Fibroblast of the aortic adventitia (primary cell): ENCODE measurements at places on chromosomes 12 and 14.

DNA sequence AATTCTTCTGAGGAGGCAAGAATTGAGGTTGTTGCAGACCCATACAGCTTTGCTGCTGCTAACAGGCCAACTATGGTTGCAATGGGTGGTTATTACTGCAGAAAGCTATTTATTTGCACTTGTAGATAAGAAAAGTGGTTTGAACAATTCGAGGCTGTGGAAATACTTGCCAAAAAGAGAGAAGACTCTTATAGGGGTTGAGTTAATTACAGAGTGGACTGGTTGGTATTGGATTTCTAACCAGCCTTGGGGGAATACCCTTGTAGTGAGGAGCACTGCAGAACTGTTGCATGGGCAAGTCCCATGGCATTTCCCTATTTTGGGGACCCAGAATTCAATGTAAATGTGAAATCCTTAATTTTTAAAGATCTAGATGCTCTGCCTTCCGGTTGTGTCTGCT lies 120.5 kb downstream of the KCNMB4 start:
- no peak for DNase-seq

- DNase-seq: no peak
These were observed 379.4 kb downstream of the RPS29 start for GRCh38 chr14:49206828-49207227.

DNA sequence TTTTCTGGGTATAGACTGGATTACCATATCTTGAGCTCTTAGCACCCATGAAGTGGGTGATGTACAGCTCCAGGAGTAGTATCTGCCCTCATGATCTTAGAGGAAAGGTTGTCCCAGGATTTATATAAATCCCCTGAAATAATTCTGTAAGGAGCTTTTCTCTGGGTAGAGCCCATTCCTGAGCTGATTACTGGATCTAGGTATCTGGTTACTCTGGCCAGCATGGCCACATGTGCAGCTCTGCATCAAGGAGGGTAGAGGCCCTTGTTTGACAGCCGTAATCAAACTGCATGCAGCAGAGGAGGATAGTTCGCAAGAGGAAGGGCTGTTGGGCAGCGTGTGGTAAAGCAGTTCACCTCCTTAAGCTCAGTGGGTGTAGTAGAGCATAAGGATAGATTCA lies 8.5 kb downstream of the COX14 start:
- no peak for DNase-seq

DNA sequence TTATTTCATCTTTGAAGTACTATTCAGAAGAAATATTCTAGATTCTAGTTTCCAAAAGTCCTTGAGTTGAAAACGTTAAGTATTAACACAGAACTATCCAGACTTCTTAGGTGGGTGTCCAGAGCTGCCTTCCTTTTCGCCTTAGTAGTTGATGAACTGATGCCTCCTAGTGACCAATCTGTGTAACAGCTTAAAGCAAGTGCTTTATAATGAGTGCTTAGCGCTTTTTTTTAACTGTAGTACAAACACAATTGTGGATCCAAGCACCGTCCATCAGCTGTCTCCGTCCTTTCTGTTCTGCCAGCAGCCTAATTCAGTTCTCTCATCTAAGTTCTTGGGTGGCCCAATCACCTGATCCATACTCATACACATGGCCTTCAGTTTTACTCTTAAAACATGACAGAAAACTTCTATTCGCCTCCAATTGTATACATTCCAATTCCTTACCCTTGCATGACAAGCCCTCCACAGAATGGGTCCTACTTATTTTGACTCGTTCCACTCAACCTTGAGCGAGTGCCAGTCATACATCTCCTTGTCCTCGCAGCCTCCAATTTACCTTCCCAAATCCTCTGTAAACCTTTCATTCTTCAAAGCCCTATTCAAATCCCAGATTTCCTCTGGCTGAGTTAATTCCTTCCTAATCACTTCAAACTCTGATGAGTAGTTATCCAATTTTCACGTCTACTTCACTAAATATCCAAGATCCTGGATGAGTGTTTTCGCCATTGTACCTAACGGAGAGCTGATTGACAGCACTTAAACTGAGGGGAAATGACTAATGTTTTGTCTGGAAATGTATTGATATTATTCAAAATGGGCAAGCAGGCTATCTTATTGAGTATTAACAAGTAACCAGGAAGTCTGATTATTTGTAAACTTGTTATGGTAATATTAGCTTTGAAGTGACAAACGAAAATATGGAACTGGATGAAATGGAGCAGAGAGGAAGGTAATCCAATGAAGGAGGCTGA lies 5.8 kb upstream of the PHLDA1 start:
- peak; percentile 93 for DNase-seq

GRCh38 chr12:42135259-42135814 lies 9.3 kb downstream of the GXYLT1 start:
- DNase-seq: peak; percentile 83

DNA sequence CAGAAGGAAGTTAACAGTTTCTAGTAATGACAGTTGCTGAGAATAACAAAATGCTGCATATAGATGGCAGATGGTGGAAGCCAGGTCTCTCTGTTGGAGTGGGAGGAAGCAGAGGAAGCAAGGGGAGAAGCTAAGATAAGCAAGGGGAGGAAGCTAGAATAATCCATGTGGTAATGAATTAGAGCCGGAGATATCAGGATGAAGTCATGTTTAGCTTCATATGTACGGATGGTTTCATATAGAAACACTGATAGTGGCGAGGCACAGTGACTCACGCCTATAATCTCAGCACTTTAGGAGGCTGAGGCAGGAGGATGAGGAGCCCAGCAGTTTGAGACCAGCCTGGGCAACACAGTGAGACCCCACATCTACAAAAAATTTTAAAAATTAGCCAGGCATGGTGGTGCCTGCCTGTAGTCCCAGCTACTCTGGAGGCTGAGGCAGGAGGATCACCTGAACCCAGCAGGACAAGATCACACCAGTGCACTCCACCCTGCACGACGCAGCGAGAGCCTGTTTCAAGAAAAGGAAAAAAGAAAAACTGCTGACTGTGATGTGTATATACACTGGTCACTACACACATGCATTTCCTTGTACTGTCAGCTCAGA lies 49.2 kb downstream of the ANAPC7 start:
- DNase-seq: peak; percentile 27

GRCh38 chr14:61130512-61131260 lies 149.6 kb downstream of the SLC38A6 start:
- DNase-seq: no peak

DNA sequence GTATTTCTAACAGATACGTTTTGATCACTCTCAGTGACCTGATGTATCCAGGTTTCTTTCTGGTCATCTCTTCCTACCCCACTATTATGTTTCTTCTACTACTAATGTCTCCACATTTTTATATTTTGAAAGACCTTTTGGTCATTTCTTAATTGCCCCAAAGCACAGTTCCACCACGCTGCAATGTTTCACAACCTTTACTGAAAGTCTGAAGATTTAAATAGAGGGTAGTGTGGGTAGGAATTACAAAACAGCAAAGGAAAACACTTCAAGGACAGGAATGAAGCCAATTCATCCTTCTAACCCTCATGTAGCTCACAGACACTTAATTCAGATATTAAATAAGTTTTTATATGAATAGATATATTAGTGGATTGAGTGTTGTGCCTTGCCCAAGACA lies 36.1 kb upstream of the SLC16A7 start:
- DNase-seq: no peak

- DNase-seq: no peak
These were observed 33.6 kb upstream of the SEL1L start for GRCh38 chr14:81567302-81567701.

DNA sequence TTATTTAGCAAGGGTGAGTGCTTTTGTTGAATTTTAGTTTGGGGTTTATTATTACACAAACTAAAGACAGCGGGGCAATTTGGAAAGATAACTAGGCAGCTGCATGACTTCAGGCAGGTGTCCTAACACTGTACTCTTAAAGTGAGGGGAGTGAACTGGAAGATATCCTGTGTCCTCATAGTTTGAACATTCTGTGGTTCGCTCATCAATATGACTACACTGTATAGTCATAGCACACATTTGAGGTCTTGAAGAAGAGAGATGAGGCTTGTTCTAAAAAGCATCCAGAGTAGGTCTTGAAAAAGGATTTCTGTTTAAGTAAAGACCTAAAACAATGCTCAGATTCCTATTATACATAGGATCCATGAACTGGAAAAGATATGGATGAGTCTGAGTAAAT lies 1.7 kb upstream of the MAP3K9 start:
- DNase-seq: no peak

GRCh38 chr12:13369474-13370056 lies 173.0 kb downstream of the EMP1 start:
- no peak for DNase-seq

DNA sequence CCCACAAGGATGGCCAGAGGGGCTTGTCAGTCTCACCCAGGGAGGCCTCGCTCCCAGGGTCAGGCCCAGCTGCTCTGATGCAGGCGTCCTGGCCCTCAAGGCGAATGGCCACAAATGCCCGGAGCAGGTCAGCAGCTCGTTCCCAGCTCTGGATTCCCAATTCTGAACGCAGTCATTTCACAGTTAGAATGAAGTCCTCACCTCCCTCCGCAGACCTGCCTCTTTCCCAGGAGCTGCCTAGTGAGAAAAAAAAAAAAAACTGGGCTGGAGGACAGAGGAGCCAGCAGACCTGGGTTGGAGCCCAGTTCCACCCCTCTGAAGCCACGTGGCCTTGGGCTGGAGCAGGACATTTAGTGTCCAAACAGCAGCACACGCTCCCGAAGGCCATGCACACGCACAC lies 62.2 kb upstream of the DIO3 start:
- no peak for DNase-seq

DNA sequence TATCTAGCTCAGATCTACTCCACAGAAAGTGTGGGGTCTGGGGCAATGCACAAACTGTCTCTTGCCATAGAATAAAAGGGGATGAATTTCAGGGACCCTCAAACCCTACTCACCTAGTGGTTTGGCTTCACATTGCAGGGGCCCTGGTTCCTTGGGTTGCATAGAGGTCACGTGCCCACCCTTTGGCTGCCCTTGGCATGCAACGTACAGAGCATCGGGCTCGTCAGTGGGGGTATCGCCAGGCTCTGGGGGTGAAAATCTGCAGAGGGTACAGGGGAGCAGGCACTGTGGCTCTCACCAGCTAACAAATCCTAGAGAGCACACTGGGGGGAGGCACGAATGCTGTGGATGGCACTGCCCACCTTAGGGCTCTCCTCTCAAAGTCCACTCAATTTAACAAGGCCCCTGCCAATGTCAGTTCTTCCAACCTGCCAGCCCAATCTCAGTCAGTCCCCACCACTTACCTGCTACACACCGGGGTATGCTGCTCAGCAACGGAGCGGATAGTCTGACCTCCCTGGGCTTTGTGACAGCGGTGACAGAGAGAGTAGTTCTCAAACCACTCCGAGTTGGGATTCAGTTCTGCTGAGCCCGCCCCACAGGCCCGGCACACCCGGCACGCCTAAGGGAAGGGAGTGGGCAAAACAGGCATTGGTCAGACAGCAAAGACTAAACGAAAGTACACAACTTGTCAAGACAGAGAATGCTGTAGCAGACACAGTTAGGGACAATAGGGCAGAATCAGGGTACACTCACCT lies 8.0 kb downstream of the KMT2D start:
- no peak for DNase-seq

DNA sequence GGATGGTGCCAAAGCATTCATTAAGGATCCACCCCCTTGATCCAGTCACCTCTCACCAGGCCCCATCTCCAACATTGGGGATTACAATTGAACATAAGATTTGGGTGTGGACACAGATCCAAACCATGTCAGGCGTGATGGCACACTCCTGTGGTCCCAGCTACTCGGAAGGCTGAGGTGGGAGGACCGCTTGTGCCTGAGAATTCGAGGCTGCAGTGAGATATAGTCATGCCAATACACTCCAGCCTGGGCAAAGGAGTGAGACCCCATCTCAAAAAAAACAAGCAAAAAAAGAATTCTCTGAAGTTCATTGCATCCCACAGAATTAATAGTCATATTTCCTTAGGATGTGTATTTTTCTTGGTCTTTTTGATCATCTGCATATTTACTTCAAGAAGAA lies 34.9 kb downstream of the ZDHHC17 start:
- DNase-seq: no peak
